H4 (cell line): ENCODE measurements at places on chromosomes 6 and 20.

GRCh38 chr6:37192666-37193065 lies 22.7 kb downstream of the PIM1 start:
- no peak for DNase-seq

- no peak for DNase-seq
Measured at GRCh38 chr6:10945845-10946244, 59.0 kb downstream of the SYCP2L start.

- peak; percentile 33 for DNase-seq
Measured at GRCh38 chr6:55445648-55446204, 118.5 kb downstream of the GFRAL start.

DNA sequence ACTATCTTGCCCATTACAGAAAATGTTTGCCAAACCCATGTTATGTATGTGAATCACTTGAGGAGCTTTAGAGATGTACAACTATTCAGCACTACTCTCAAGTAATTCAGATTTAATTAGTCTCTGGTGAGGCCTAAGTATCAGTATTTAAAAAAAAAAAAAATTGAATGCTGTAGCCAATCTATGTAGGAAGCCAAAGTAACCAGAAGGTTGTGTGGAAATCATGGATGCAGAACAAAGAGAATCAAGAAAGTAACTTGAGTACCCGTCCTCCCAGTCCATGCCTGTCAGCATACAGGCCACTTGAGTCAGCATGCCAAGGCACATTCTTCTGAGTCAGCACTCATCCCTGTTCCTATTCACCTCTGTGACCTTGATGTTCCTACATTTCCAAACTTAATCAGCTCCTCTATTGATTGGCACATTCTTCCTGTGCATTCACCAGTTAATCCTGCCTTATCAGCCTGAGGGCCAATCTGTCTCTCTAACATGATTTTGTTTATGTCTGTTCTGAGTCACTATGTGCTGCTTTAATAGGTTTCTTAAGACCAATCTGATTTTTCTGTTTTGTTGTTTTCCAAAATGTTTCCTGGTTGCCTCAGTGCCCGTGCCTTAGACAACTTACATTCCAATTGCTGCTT lies 165.6 kb downstream of the KCNQ5 start:
- peak; percentile 72 for DNase-seq

- DNase-seq, result no peak
Measured at GRCh38 chr20:31908016-31908415, 37.6 kb downstream of the TTLL9 start.
